Fibroblast of skin of right biceps (primary cell): ENCODE measurements at places on chromosomes 12 and 14.

- DNase-seq: peak; percentile 85
Measured at GRCh38 chr12:25518512-25518911, 34.6 kb downstream of the LMNTD1 start.

- DNase-seq: peak; percentile 92
Measured at GRCh38 chr14:101927859-101928258, 36.5 kb upstream of the DYNC1H1 start.

GRCh38 chr14:20551606-20552005, 9.2 kb downstream of the RNASE9 start:
- DNase-seq: no peak

GRCh38 chr12:11697670-11698387, 48.4 kb downstream of the ETV6 start:
- DNase-seq: peak; percentile 73

DNA sequence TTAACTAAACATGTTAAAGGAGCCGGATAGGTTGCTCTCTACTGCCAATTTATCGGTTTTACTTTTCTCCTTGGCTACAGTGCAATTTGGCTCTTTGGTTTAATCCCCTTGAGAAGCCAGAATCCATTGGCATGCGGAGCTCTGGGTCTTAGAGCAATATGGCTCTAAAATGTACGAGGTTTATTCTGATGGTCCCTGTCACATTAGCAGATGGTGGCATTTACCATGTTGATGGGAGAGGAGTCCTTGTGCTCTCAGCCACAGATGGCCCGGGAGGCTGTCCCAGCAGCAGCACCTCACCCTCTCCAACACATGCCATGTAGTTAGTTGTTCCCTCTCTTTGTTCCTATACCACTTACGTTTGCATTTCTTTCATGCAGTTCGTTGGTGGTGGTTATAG, 179.7 kb downstream of the RGS6 start:
- no peak for DNase-seq

DNA sequence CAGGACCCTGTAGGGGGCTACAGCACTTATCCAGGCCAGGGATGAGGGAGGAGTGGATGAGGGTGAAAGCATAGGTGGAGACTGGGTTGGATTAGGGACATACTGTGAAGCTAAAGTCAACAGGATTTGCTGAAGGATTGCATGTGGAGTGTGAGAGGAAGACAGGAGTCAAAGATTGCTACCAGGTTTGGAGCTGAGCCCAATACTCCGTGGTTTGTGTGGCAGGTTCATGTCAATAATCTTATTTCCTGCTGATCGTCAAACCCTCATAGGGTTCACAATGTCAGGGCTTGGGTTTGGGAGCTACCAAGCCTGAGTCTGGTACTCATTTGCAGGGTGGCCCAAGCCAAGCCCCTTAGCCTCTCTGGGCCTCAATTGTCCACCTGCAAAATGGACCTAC, 77.1 kb upstream of the PLXNC1 start:
- DNase-seq: no peak

DNA sequence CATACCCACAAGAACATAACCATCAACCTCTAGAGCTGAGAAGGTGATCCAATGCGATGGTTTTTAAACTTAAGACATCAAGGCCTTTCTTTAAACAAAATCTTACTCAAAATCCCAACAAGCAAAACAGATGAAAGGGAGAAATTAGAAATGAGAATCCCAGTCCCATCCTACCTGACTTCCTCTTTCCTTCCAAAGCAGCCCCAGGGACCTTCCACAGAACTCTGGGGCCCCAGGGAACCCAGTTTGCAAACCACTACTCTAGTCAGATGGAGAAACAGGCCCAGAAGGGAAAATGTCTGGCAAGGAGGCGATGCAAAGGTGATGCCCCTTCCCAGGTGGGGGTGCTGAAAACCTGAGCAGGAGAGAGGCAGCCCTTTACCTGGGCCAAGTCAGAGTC, 29.0 kb upstream of the CMKLR1 start:
- DNase-seq: no peak

GRCh38 chr12:100497105-100497795, 23.6 kb downstream of the NR1H4 start:
- no peak for DNase-seq

DNA sequence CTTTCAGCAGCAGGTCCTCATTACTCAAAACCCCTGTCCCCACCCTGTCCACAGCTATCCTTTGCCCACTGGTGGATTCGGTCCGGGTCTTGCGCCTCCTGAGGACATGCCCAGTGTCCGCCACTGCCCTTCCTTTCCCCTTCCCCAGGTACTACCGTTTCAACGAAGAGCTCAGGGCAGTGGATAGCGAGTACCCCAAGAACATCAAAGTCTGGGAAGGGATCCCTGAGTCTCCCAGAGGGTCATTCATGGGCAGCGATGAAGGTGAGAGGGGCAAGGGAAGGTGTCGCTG, 8.7 kb downstream of the MMP14 start:
- DNase-seq: no peak

GRCh38 chr12:51890511-51891171, 2.7 kb downstream of the ANKRD33 start:
- no peak for DNase-seq

- no peak for DNase-seq
Measured at GRCh38 chr12:130768120-130768519, 52.0 kb upstream of the RIMBP2 start.

GRCh38 chr12:26727482-26728204, 105.4 kb downstream of the ITPR2 start:
- DNase-seq: no peak

- no peak for DNase-seq
Measured at GRCh38 chr12:119665164-119665929, 2.6 kb upstream of the PRKAB1 start.

GRCh38 chr12:19129486-19130223, at the start of gene PLEKHA5:
TSS of gene PLEKHA5 (plus strand) at chr12:19129733. CDS start at chr12:19129800, 67 bp downstream.
- peak; percentile 78 for DNase-seq

GRCh38 chr12:72110937-72111650, 161.1 kb upstream of the TRHDE start:
- DNase-seq: no peak

GRCh38 chr12:1630133-1630826, 1.2 kb downstream of the WNT5B start:
- peak; percentile 39 for DNase-seq

DNA sequence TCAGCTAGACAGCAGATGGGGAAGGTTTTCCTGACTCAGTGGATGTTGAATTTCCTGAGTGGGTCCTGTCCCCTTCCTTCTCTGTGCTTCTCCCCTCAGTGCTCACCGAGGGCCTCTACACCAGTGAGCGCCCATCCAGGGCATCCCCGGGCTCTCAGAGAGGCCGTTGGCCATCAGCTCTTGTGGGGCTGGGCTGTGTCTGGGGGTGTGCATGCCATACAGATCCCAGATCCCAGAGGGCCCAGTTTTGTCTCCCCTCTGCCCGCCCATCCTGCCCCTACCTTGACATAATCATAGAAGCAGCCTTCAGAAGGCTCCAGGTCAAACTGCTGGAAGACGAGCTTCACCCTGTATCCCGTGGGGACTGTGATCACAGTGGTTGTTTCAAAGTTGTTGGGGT, 1.1 kb downstream of the C1R start:
- no peak for DNase-seq

GRCh38 chr14:23006188-23006534, 3.8 kb downstream of the C14orf93 start:
- DNase-seq: peak; percentile 32

DNA sequence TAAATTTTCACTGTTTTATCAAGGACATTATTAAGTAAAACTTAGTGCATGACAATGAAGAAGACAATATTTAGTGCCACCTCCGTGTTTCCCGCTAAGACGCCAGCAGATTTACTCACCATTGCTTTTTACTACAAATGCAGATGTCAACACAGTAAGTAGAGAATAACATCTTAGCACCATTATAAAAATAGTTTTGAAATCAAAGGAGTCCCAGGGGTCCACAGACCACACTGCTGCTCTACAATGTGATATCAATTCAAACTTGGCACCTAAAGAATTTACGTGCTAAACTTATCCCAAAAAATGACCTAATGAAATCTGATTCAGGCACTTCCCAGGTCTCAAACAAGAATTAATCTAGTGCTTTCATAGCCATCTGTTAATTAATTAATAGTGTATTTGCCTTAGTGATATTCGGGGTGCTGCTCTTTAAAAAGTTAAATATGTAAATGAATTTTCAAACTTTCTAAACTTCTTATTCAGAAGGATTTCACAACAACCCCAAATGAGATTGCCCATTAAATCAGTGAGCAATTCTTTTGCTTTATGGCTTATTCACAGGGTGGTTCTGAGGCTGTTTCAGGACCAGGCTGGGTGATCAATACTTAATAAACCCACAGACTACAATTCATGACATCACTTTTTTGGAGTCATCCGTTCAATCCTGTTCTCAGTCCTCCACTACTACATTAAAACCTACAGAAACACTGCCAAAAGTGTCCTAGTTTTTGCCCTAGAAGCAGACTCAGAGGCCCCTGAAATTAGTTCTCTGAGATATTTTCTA, 161.3 kb upstream of the LMNTD1 start:
- DNase-seq: no peak

- no peak for DNase-seq
Measured at GRCh38 chr12:26762186-26762585, 70.8 kb downstream of the ITPR2 start.

- DNase-seq: no peak
Measured at GRCh38 chr14:99809859-99810558, 16.8 kb downstream of the EML1 start.

- no peak for DNase-seq
Measured at GRCh38 chr14:98994561-98994960, 277.4 kb downstream of the BCL11B start.

- no peak for DNase-seq
Measured at GRCh38 chr14:31560759-31561154, 447 bp upstream of the NUBPL start.

DNA sequence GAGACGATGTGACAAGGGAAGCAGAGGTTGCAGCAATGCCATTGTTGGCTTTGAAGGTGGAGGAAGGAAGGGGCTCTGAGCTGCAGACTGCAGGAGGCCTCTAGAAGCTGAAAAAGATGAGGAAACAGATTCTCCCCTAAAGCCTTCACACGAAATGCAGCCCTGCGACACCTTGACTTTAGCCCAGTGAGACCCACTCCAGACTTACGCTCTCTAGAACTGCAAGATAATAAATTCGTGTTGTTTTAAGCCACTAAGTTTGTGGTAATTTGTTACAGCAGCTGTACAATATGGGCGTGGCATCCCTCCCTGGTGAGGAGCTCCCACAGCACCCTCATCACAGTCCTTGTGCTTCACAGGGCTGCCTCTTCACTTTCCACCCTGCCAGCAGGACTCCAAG, 53.2 kb downstream of the GOLGA5 start:
- no peak for DNase-seq

DNA sequence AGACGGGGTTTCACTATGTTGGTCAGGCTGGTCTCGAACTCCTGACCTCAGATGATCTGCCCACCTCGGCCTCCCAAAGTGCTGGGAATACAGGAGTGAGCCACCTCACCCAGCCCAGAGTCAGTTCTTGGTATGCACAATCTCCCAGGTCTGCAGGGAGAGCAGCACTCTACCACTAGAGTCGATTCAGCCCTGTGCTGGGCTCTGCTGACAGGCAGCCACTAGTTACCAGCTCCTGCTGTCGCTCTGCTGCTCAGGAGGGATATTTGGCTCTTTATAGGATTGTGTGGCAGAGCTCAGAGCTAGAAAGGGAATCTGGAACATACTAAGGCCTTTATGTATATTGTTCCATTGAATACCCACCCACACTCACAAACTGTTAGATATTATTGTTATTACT, 44.3 kb downstream of the SPTB start:
- DNase-seq: no peak

DNA sequence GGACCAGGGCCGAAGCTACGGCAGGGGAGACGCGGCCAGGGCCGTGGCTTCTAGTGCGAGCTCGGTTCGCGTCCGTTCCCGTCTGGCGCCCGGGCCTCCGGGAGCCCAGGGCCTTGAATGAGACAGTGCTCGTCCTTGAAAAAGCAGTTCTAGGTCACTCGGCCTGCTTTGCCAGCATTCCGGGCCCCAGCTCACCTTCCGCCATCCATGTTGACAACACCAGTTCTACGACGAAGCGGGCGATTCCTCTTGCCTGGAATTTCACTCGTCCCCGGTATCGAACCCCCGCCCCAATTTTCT, 4.5 kb downstream of the OR10AD1 start:
- DNase-seq: no peak

- peak; percentile 21 for DNase-seq
Measured at GRCh38 chr12:78209846-78210505, 379.3 kb downstream of the NAV3 start.

GRCh38 chr12:45623940-45624339, 105.6 kb upstream of the ARID2 start:
- no peak for DNase-seq

DNA sequence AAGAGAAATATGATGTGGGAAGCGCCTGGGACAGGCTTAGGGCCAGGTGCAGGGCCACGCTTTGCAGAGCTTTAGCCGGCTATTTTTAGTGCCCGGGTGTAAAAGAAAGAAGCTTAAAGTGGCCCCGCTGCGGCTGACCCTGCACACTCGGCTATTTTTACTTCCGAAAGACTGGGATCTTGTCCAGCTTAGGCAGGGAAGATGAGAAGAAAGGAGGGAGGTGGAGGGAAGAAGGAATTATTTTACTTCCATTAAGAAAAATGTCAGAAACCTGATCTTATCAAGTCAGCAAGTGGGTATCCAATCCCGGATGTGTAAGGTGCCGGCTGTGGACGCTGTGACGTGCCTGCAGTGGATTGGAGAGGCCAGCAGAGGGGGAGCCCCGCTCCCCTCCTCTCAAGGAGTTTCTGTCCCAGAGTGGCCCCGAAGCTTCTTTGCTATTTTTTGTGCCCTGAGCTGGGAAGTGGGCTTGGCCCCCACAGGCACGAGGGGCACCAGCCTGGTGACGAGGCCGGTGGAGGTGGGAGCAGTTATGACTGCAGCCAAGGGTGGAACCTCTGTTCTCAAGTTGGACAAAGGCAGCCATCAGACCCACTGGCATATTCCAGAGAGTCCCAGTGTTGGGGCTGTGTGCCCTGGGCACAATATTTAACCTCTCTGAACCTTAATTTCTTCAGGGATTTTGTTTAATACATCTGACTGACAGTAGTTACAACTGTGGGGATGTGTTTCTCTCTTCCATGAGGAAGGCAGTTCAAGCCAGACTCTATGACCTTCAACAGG, 97.7 kb downstream of the ESRRB start:
- DNase-seq: no peak

DNA sequence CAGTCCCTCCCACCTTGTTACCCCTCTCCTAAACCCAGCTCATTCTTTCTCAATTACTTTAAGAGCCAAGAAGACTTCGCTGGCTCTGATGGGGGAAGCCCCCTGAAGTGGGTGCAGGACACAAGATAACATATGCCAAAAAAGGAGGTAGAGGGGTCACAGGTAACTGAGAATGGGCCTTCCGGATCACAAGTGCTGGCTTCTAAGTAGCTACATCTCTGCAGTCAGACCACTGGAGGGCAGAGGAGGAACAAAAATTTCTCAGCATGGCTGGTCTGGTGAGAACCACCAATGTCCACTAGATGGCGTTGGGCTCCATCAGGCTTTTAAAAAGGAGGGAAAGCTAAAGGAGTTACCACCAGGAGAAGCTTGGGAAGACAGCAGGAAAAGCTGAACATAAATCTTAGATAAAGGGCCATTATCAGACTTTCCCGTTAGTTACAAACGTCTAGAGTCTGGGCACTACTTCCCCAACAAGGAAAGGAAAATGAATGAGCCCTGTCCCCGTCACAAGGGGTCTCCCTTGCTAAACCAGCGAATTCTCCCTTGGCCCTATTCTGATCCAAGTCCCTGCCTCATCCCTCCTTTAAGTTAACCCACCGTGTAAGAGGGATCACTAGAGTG, 11.6 kb upstream of the CDH24 start:
- peak; percentile 90 for DNase-seq
